ENCODE measurements at places on chromosomes 16 and 17. TPM values are rescaled to one million over a fixed set of nuclear protein-coding genes. Genes with fewer than 3 reads are reported as not detected.

Gene TNS4
- 13.1 TPM for total RNA-seq

Gene ZFP3
- total RNA-seq = 1.9 TPM

Gene LRRC75A
- 1.3 TPM for total RNA-seq

Gene MSI2
- 172 TPM for total RNA-seq

- no peak for DNase-seq
Measured at GRCh38 chr16:84278968-84279367, 15.7 kb upstream of the WFDC1 start.

GRCh38 chr17:48131216-48131824 lies 23.8 kb downstream of the SNX11 start:
- peak; percentile 88 for DNase-seq

DNA sequence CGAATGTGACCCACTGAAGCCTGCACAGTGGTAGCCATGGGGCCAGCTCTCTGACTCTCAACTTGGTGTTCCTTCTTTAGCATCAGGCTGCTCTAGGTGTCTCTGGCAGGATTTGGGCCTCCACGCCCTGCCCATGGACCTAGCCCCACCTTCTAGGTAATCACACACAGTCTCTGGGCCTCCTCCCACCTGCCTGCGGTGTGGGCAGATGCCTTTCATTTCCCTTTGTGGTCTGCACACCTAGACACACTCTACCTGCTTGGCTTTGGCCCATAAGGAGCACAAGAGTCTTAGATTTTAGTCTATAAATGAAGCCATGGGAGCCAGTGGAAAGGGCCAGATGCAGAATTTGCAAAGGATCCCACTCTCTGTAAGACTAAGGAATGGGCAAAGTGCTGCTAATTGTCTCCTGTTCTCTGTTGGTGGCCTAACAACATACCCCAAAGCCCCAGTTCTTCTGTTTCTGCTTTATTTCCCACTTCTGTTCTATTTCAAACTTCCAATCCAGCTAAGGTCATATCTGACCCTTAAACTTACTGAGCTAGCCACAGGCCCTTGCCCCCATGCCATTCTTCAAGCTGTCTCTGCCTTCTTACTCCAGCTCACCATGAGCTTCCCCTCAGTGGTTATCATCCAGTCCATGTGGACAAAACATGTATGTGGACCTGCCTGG lies 7.2 kb upstream of the MFSD6L start:
- no peak for DNase-seq

GRCh38 chr17:2202996-2203575 lies 100.5 kb downstream of the SMG6 start:
- no peak for DNase-seq

DNA sequence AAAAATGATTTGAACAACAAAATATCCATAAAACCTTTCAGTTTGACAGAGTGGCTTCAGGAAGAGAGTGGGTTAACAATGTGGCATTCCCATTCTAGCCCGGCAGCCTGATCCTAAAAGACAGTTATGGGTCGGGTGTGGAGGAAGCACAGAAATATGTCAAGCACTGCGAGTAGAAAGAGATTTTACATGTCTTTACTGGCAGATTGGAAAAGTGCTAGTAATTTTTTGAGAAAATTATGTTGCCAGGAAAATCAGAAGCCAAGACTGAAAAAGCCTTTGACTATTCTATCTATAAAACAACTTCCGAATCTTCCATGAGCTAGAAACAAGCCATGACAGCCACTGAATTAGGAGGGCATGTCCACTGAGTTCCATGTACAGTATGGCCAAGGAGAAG lies 5.8 kb downstream of the CCL2 start:
- no peak for DNase-seq

DNA sequence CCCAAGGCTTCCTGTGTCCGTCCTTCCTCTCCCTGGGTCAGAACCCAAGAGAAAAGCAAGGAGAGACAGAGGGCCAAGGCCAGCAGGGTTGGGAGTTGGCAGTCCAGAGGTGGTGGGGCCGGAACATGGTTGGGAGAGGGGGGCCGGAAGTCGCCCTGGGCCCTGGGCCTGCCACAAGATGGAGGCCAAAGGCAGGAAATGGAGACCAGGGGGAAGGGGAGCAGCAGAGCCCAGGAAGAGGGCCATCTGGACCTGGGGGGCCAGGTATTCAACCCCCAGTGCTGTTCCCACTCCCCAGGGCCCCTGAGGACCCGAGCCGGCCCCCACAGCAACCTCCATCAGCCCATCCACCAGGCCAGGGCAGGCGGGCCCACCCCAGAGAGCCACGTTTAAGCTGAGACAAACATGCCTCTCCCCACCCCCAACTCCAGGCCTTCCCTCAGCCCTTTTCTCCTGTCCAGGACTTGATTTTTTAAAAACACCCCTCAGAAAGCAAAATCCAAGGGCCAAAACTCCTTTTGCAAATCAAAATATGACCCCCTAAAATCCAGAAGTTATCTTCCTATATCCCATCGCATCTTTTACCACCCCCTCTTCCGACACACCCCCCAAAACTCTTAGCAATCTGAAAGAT lies 4.4 kb upstream of the BCL6B start:
- DNase-seq = no peak

DNA sequence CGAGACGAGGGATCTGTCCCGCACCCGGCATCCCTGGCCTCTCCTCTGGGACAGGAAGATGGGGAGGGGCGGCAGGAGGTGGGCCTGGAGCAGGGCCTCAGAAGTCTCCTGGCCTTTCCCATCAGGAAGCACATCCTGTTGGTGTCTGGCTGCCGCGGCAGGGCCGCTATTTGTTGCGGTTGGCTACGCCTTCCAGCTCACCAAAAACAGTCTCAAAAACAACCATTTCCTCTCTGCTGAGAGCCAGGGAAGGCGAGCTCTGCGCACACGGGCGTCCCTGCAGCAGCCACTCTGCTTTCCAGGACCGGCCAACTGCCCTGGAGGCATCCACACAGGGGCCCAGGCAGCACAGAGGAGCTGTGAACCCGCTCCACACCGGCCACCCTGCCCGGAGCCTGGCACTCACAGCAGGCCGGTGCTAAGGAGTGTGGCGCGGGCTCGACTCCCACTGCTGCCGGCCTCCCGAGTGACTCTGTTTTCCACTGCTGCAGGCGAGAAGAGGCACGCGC lies at the start of gene TMEM204:
TMEM204 (plus strand) TSS at position 224 of the 509 bp plus-strand sequence. CDS start 610 bp downstream, outside the sequence.
- peak; percentile 86 for DNase-seq

GRCh38 chr16:50399411-50399810 lies 30.6 kb upstream of the BRD7 start:
- DNase-seq = peak; percentile 22

- DNase-seq = no peak
Measured at GRCh38 chr16:58021661-58022551, 3.6 kb upstream of the MMP15 start.

- peak; percentile 82 for DNase-seq
Measured at GRCh38 chr16:2514333-2515179, 804 bp downstream of the ATP6V0C start.
